ENCODE measurements at places on chromosomes 1 and 21. TPM values are rescaled to one million over a fixed set of nuclear protein-coding genes. Genes with fewer than 3 reads are reported as not detected.

Gene FCER1G
- 190 TPM for total RNA-seq

Gene RHBDL2
- not detected for total RNA-seq

Gene CLDN14
- total RNA-seq = not detected

Gene LCE1C
- not detected for total RNA-seq

Gene FAM163A
- 0.21 TPM for total RNA-seq

Gene CHI3L1
- total RNA-seq = 0.94 TPM

Gene AZIN2
- total RNA-seq = 1.6 TPM

Gene FCRL1
- 25.5 TPM for total RNA-seq

Gene LGR6
- 1.3 TPM for total RNA-seq
